ENCODE measurements at places on chromosomes 12 and 14.

DNA sequence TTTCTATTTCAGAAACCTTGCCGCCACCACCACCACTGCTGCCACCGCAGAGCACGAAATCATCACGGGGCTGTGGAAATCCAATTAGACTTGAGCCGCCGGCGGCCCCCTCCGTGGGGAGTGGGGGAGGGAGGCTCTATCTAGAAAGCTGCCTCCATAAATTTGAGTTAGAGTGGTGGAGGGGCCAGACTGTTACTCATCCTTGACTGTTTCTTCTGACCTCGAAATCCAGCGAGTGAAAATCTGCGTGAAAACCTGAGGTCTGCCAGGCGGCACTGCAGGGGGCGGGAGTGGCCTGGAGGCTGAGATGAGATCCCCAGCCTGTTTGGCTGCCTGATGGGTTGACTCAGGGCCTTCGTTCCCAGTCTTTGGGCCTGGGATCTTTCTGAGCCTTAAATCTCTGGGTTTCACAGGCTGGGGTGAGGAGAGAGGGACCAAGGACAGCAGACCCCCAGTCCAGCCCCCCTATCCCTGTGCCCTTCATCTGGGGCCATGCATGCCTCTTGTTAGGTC is 29.9 kb downstream of the TSPAN9 start:
- DNase-seq, result peak; percentile 86

GRCh38 chr14:69922198-69922597 is 43.0 kb downstream of the SMOC1 start:
- DNase-seq, result no peak

- DNase-seq, result peak; percentile 6
Observed at GRCh38 chr14:74763803-74764531, 851 bp downstream of the YLPM1 start.

GRCh38 chr12:75706786-75707605 is 195.6 kb upstream of the KRR1 start:
- DNase-seq, result peak; percentile 81

DNA sequence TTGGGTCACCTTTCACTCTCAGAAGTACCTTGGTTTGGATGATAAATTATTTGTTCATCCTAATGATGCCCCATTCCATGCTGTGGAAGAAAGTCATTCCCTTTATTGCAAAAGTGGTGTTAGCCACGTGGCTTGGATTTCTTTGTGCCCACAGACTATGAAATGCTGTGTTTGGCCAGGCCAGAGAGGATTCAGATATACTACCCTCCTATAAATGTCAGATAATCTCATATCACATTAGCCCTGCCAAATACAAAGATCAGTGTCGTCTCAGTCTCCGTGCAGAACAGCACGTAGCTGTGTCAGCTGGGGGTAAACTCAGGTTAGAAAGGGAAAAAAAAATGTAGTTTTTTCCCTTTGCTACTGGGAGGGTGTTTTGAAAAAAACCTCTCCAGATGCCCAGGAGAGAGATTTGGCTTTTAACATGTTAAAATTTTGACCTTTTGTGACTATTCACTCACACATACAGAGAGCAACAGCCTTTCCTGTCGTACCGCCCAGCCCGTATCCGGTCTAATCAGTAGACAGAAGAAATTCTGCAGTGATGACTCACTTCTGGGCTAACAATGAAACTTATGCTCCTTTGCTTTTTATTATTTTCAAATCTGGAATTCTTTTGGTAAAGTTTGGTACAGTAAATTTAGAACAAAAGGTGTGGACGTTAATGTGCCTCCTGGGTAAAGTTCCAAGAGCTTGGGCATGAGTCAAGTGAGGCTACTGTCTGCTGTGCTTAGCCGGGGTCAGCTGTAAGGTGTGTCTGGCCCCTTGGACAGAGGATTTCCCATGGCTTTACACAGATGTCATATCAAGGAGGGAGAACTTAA is 8.5 kb upstream of the PTPRB start:
- peak; percentile 97 for DNase-seq

- DNase-seq, result no peak
Observed at GRCh38 chr14:89955022-89955744, 544 bp upstream of the TDP1 start.

DNA sequence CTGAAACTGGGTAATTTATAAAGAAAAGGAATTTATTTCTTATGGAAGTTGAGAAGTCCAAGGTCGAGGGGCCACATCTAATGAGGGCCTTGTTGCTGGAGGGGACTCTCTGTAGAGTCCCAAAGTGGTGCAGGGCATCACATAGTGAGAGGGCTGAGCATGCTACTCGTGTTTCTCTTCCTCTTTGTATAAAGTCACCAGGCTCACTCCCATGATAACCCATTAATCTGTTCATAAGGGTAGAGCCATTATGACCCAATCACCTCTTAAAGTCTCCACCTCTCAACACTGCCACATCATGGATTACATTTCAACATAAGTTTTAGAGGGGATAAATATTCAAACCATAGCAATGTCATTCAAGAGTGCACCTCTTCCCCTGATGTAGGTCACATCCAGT is 79.1 kb upstream of the ATP2B1 start:
- DNase-seq, result no peak

DNA sequence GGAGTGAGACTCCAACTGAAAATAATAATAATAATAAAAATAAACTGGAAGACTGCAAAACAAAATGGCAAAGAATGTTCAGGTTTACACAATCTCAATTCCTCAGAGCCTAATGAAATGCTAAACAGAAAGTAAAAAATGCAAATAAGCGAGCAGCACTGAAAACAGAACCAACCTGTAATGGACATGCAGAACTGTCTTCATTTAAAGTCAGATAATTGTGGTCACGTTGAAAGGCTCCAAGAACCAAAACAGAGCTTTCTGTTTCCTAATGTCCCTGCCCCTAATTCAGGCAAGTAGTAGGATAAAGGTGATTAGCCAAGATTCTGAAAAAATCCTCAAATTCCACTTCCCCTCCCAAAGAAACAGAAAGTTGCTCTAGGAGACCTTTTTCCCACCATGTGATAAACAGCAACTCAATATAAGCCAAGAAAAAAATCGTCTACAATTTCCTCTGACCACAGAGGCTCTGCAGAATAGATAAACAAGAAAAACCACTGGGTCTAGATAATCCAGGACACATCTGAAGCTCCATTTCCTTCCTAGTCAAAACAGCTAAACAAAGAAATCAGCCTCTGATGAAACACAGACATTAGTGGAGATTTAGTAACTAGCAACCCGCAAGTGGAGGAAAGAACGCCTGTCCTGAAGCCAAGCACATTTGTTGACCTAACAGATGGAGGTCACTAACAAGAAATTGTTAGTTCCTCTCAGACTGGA is 3.0 kb downstream of the MIS18BP1 start:
- peak; percentile 32 for DNase-seq

All from fibroblast of upper back skin (primary cell).